Activated CD8-positive, alpha-beta memory T cell treated with anti-CD3 and anti-CD28 coated beads, Interleukin-2, amount 10 ng/mL, durations not matched to agents 7 days and 5 days (primary cell): ENCODE measurements at places on chromosomes 7 and 10. TPM values are rescaled to one million over a fixed set of nuclear protein-coding genes. Genes with fewer than 3 reads are reported as not detected.

The SYT15B gene
- total RNA-seq = 0.58 TPM

The ZNF248 gene
- 8.7 TPM for total RNA-seq

The CCL26 gene
- total RNA-seq = not detected

The SEMA3C gene
- not detected for total RNA-seq

The UPK3BL2 gene
- total RNA-seq = 11.6 TPM

- no peak for DNase-seq
- H3K4me3 ChIP-seq = no peak overlapping the region
- H3K36me3 ChIP-seq = no peaks in the 10 kb centered on the region
- no peak overlapping the region for H3K27ac ChIP-seq
Observed at GRCh38 chr7:136925556-136925955, 57.1 kb downstream of the CHRM2 start.

DNA sequence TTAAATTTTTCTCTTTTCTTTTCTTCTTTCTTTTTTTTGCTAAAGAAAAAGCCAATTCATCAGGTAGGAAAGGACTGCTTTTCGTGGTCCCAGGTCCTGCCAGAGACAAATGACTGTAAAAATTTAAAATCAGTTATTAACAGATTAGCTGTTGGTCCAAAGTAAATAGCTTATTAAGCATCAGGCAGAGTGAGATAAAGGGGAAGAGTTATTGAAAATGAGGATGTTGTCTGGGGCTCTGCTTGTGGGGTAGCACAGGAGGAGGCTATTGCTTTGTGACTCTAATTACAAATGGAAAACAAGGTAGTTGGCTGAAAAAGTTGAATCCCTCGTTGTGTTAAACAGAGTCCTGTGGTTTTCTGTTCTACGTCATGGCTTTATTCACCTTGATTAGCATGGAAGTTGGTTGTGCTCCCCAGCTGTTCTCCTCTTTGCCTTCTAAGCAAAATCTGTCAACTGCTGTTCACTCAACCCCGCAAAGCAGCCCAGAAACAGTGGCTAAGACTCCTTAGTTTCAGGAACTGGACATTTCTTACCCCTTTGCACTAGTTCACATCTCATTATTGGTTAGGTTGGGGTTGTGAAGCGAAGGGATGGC, 128.9 kb downstream of the SNX10 start:
- H3K4me3 ChIP-seq = no peak overlapping the region
- H3K36me3 ChIP-seq = no peaks in the 10 kb centered on the region
- H3K27me3 ChIP-seq = peaks cover 33% of the 10 kb centered on the region
- peaks cover 7% of the 10 kb centered on the region for H3K4me1 ChIP-seq

DNA sequence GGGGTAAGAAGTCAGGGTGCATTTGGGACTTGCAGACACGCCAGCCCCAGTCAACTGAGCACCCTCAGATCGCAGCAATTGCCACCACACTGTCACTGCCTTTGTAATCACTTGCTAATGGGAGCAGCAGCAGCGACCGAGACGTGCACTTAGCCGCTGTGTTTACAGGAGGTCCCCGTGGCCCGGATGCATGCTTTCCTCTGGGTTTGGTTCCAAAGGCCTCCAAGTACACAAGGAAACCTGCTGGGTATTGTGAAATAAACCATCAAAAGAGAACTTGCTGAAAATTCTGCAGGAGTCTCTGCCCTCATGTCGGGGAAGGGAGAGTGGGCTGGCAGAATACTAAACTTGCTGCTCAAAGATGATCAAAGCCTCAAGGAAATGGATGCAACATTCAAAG, 341.7 kb downstream of the DNAJB6 start:
- DNase-seq = no peak
- H3K36me3 ChIP-seq = no peaks in the 10 kb centered on the region
- H3K27ac ChIP-seq = no peak overlapping the region

DNA sequence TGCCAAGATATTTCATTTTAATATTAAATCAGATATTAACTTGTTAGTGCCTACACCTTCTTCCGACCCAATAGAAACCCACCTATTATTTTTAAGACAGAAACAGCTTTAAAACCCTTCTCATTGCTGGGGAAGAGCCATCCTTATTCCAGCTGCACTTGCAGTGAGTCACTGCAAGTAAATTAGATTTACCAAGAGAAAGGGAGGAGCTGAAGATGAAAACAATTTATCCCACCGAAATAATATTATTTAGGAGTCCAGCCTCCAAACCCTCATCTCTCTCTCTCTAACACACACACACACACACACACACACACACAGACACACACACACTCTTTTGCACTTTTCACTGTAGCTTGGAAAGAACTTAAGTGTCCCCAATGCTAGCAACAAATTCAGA, 26.9 kb downstream of the TWIST1 start:
- H3K4me3 ChIP-seq = no peak overlapping the region
- no peaks in the 10 kb centered on the region for H3K4me1 ChIP-seq
- no peaks in the 10 kb centered on the region for H3K27me3 ChIP-seq
- H3K27ac ChIP-seq = no peak overlapping the region

DNA sequence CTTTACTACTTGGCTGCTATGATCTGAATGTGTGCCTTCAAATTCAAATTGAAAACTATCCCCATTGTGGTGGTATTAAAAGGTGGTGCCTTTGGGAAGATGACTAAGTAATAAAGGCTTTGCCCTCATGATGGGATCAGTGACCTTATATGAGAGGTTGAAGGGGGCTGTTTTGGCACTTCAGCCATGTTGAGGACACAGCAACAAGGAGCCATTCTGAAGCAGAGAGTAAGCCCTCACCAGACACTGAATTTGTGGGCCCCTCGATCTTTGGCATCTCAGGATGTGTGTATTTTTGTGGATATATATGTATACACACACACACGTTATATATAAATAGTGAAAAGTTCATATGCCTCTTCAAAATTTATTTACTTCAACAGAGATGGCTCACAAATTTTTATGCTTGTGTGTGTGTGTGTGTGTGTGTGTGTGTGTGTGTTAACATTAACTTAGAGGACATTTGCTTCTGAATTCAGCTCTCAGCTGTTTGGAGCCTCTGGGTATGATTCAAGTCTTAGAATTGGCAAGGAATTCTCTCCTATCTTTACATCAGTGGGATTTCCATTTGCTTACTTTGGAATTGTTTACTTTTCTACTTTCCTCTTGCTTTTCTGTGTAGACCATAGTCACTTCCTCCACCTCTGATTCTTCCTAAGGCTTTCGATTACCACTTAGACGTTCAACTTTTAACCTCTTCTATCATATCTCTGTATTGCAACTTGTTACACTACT, 66.6 kb downstream of the MAGI2 start:
- no peak overlapping the region for H3K4me3 ChIP-seq
- H3K27ac ChIP-seq = no peak overlapping the region

- DNase-seq = no peak
- H3K27ac ChIP-seq = no peak overlapping the region
- no peak overlapping the region for H3K4me3 ChIP-seq
Observed at GRCh38 chr7:108406222-108406890, 49.9 kb downstream of the NRCAM start.

DNA sequence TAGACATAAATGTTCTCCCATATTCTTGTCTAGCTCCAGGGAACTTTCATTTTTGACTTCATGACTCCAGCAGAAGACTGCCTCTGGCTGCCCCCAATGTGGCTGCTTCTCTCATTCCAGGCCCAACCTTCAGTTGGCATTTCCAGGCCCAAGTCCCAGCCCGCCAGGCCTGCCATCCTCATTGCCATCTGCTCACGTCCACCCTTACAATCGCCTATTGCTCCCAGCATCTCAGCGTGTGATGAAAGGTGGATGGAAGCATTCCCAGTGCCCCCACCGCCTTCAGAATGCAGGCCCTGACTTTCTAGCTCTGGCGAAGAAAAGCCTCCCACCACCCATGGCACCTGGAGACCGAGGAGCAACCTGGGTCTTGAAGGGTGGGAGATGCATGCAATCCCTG, 132.1 kb upstream of the LANCL2 start:
- no peaks in the 10 kb centered on the region for H3K4me1 ChIP-seq
- no peaks in the 10 kb centered on the region for H3K36me3 ChIP-seq
- no peak overlapping the region for H3K4me3 ChIP-seq
- DNase-seq = no peak

- H3K4me1 ChIP-seq = no peaks in the 10 kb centered on the region
- DNase-seq = no peak
- H3K27ac ChIP-seq = no peak overlapping the region
- H3K4me3 ChIP-seq = no peak overlapping the region
- peaks cover 25% of the 10 kb centered on the region for H3K27me3 ChIP-seq
Observed at GRCh38 chr10:17819836-17820235, 10.7 kb downstream of the MRC1 start.

GRCh38 chr10:116430288-116430687, 2.6 kb downstream of the PNLIPRP3 start:
- DNase-seq = no peak
- no peaks in the 10 kb centered on the region for H3K36me3 ChIP-seq
- no peak overlapping the region for H3K27ac ChIP-seq
- no peak overlapping the region for H3K4me3 ChIP-seq

DNA sequence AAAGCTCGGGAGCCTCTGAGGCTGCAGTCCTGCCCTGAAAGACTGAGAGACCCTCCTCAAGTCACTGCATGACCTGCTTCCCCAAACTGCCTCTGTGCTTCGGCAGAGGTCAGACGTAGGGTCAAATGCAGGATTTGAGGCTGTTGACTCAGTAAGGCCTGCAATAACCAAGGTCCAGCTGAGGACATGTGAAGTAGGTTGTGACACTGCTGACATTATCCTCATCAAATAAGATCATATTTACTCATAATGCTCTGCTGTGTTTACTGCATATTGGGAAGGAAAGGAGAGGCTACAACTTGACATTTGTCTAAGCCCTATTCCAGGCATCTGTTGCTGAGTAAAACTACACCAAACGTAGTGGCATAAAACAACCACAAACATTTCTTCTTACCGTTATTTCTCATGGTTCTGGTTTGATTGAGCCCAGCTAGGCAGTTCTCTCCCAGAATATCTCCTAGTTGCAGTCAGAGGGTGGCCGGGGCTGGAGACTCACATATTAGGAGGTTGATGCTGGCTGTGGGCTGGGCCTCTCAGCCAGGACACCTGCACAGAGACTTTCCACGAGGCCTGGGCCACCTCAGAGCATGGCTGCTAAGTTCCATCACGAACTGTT, 122.1 kb upstream of the STK17A start:
- peaks cover 18% of the 10 kb centered on the region for H3K4me1 ChIP-seq
- no peak overlapping the region for H3K4me3 ChIP-seq
- H3K27ac ChIP-seq = no peak overlapping the region
- H3K27me3 ChIP-seq = peaks cover 7% of the 10 kb centered on the region

- H3K27me3 ChIP-seq = no peaks in the 10 kb centered on the region
- no peaks in the 10 kb centered on the region for H3K4me1 ChIP-seq
- H3K36me3 ChIP-seq = peaks cover 6% of the 10 kb centered on the region
Observed at GRCh38 chr7:77309714-77310220, 106.4 kb downstream of the GSAP start.

GRCh38 chr10:87674943-87675342, 15.3 kb downstream of the PAPSS2 start:
- H3K4me3 ChIP-seq = no peak overlapping the region
- no peaks in the 10 kb centered on the region for H3K36me3 ChIP-seq
- H3K27me3 ChIP-seq = peaks cover 38% of the 10 kb centered on the region
- DNase-seq = no peak
- peaks cover 5% of the 10 kb centered on the region for H3K4me1 ChIP-seq

DNA sequence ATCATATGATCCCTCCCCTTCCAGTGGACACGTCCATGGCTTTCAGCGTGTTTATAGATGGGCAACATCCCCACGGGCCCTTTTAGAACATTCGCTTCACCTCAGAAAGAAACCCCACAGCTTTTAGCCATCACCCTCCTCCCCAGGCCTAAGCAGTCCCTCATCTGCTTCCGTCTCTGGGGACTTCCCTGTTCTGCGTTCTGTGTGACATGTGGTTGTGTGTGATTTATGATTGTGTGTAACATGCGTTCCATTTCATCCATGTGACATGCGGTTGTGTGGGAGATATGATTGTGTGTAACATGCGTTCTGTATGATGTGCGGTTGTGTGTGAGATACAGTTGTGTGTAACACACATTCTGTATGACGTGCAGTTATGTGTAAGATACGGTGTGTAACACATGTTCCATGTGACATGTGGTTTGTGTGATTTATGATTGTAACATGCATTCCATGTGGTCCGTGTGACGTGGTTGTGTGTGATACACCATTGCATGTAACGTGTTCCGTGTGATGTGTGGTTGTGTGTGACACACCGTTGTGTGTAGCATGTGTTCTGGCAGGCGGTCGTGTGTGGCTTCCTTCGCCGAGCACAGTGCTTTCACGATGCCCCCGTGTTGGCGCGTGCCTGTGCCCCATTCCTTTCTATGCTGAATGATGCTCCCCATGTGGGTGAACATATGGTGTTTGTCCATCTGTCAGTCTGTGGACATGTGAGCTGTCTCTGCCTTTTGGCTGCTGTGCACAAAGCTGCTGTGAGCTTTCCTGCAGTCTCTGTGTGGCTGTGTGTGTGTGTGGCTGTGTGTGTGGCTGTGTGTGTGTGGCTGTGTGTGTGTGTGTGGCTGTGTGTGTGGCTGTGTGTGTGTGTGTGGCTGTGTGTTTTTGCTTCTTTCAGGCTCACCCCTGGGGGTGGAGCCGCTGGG, 26.2 kb downstream of the PWWP2B start:
- H3K4me3 ChIP-seq = no peak overlapping the region
- no peaks in the 10 kb centered on the region for H3K27me3 ChIP-seq
- no peak overlapping the region for H3K27ac ChIP-seq
- H3K36me3 ChIP-seq = no peaks in the 10 kb centered on the region
- DNase-seq = no peak

DNA sequence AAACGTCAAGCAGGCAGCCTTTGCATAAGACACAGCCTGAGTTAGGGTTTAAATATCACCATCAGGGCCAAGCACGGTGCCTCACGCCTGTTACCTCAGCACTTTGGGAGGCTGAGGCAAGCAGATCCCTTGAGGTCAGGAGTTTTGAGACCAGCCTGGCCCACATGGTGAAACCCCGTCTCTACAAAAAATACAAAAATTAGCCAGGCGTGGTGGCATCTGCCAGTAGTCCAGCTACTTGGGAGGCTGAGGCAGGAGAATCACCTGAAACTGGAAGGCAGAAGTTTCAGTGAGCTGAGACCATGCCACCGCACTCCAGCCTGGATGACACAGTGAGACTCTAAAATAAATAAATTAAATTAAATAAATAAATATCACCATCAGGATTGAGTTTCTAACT, 33.0 kb downstream of the SRPK2 start:
- no peak overlapping the region for H3K27ac ChIP-seq
- H3K27me3 ChIP-seq = no peaks in the 10 kb centered on the region
- DNase-seq = no peak
- peaks cover 7% of the 10 kb centered on the region for H3K36me3 ChIP-seq
- peaks cover 43% of the 10 kb centered on the region for H3K4me1 ChIP-seq
- H3K4me3 ChIP-seq = no peak overlapping the region
